Activated naive CD4-positive, alpha-beta T cell treated with anti-CD3 and anti-CD28 coated beads, Interleukin-2, amount 10 ng/mL, durations not matched to agents 5 hours and 36 hours (primary cell): ENCODE measurements at places on chromosomes 12 and 14. TPM values are rescaled to one million over a fixed set of nuclear protein-coding genes. Genes with fewer than 3 reads are reported as not detected.

The LRP1 gene
- 1.6 TPM for total RNA-seq

The APOF gene
- not detected for total RNA-seq

The PTPRB gene
- total RNA-seq = not detected

The RNASE4 gene
- 0.45 TPM for total RNA-seq

The IFNG-AS1 gene
- 0.65 TPM for total RNA-seq

The JDP2 gene
- total RNA-seq = 2.4 TPM

The SOAT2 gene
- 0.73 TPM for total RNA-seq

The NTF3 gene
- total RNA-seq = not detected

The SERPINA12 gene
- not detected for total RNA-seq

The MFAP5 gene
- total RNA-seq = not detected

The SLC22A17 gene
- 2.1 TPM for total RNA-seq

The TAC3 gene
- not detected for total RNA-seq

The GZMB gene
- 62.7 TPM for total RNA-seq

The MEG3 gene
- not detected for total RNA-seq

The CDKN3 gene
- total RNA-seq = 56.8 TPM

The RNASE7 gene
- not detected for total RNA-seq

The FAM90A1 gene
- 0.08 TPM for total RNA-seq

The KRT85 gene
- not detected for total RNA-seq

The KCNA1 gene
- total RNA-seq = not detected
